DMS79 (cell line): ENCODE measurements at places on chromosomes 13 and 19.

DNA sequence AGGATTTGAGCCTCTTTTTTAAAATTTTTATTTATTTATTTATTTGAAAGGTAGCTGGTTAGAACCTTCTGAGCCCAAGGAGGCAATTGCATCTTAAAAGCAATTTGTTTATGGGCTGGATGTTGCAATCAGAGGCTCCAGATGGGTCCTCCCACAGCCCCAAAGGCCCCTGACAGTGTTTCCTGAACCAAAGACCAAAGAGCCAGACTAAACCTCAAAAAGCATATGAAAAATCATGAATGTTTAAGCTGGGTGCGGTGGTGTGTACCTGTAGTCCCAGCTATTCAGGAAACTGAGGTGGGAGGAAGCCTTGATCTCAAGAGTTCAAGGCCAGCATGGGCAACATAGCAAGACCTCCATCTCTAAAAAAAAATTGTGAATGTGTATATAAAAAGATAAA lies 67.8 kb upstream of the RGCC start:
- no peak for DNase-seq

DNA sequence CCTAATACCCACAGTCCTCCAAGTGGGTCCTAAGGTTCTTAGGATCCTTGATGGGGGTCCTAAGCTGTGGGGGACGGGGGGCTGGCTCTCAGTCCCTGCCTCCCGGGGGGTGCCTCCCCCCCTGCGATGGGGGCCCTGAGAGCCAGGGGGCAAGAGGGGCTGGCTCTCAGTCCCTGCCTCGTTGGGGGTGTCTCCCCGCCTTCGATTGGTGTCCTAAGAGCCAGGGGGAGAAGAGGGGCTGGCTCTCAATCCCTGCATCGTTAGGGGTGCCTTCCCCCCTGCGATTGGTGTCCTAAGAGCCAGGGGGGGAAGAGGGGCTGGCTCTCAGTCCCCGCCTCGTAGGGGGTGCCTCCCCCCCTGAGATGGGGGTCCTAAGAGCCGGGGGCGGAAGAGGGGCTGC lies 37.0 kb downstream of the SLC25A30 start:
- DNase-seq = no peak

DNA sequence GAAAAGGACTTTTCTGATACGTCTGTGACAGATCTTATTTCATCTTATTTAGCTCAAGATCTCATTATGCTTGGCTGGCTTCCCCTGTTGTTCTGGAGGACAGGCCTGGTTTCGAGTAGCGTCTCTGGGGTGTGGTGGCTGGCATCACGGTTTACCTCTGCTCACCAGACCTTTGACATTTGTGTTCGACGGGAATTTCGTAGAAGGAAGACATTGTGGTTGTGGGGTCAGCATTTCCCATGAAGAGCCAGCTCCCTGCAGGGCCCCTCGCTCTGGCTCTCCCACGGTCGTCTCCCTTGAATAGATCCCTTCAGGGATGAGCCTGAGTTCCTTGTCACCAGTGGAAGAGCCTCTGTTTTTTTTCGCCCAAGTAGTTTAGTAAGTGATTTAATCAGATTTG lies 78.6 kb upstream of the TEX29 start:
- DNase-seq = peak; percentile 79

GRCh38 chr19:2271234-2272103 lies 10.5 kb downstream of the PEAK3 start:
- DNase-seq = no peak
